ENCODE measurements at places on chromosomes 16 and 17. TPM values are rescaled to one million over a fixed set of nuclear protein-coding genes. Genes with fewer than 3 reads are reported as not detected.

OR2C1 gene
- total RNA-seq = not detected

SBK1 gene
- 0.32 TPM for total RNA-seq

ZSCAN10 gene
- total RNA-seq = not detected

TRIM47 gene
- 178 TPM for total RNA-seq

RAP1GAP2 gene
- 31.0 TPM for total RNA-seq

CCL7 gene
- 0.21 TPM for total RNA-seq

TM4SF5 gene
- 0.39 TPM for total RNA-seq

RCVRN gene
- total RNA-seq = not detected

SLFN11 gene
- 3.7 TPM for total RNA-seq

HYDIN gene
- 0.48 TPM for total RNA-seq

MYO1D gene
- 2.5 TPM for total RNA-seq

REXO5 gene
- 4.5 TPM for total RNA-seq

LPO gene
- total RNA-seq = not detected

SRL gene
- 0.06 TPM for total RNA-seq

IL4R gene
- total RNA-seq = 28.3 TPM

HSD3B7 gene
- total RNA-seq = 15.9 TPM

GNAO1 gene
- total RNA-seq = 1.2 TPM

RNF112 gene
- 0.48 TPM for total RNA-seq

RAB37 gene
- total RNA-seq = 1.3 TPM

TAT gene
- total RNA-seq = 0.06 TPM

UTS2R gene
- total RNA-seq = not detected

PLEKHM1 gene
- 24.0 TPM for total RNA-seq

Measured in A549 treated with Hydrocortisone at 1 μM for 4 hours (cell line).